ENCODE measurements at places on chromosomes 1 and 21.

DNA sequence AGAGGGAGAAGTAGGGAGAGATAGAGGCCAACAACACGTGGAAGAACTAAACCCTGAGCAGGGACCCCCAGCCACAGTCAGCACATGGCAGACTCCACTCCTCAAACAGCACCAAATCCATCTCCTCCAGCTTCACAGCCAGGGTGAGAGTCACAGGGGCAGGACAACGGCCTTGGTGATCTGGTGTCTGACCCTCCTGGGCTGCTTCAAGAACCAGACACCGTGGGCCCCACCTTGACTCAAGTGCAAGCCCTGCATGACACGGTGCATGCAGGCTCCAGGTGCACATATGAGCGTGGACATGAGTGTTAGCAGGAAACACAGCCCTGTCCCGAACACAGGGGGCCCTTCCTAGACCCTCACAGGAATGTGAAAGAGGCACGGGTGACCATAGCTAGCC, 21.9 kb downstream of the S100A7 start:
- DNase-seq: no peak

DNA sequence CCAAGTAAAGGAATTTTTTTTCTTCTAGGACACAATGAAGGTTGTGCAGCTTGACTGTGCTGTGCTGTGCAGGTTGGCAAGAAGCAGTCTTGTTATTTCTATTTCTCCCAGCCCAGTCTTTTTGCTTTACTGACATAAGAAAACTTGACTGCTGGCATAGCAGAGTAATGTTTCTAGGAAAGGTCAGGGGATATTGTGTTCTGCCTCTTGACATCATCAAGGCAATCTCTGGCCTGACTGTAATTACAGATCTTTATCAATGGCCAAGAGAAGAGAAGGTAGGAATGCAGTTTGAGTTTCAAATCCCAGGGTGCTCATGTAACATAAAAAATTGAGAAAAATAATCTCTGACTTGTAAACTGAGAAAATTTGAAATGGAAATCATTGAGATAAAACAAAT, 226.3 kb upstream of the ADGRL4 start:
- DNase-seq: no peak

DNA sequence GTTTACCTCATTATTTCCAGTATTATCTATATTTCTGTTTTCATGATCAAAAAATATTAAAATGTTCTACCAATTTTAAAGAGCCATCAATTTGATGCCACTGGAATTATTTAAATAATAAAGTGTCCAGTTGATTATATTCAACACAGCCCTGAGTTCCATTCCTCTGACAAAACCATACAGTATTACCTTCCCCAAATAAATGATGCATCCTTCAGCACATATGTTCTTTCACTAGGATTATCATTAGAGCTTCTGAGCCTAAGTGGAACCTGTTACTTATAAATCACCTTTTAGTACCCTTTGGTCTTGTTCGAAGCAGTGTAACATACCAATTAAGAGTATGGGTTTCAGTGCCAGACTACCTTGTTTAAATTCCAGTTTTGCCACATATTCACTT, 17.3 kb upstream of the PLEKHO1 start:
- DNase-seq: no peak

GRCh38 chr1:54986533-54986932, 6.1 kb downstream of the TMEM61 start:
- DNase-seq: no peak

DNA sequence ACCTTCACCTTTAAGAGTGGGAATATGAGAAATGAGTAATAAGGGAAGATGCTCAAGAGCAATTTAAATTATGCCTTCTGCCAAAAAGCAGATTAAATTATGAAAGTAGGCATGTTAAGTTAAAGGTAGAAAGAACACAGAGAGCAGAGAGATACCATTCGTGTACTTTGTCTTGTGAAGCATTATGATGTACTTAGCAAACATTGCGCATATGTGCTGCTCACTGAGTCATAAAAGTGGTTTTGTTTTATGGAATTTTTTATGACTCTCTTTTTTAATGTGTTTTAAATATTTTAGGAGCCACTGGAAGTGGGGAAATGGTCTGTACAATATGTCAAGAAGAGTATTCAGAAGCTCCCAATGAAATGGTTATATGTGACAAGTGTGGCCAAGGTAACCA, 35.3 kb downstream of the MTF2 start:
- no peak for DNase-seq

GRCh38 chr1:54499360-54500106, 48.5 kb upstream of the ACOT11 start:
- peak; percentile 92 for DNase-seq

DNA sequence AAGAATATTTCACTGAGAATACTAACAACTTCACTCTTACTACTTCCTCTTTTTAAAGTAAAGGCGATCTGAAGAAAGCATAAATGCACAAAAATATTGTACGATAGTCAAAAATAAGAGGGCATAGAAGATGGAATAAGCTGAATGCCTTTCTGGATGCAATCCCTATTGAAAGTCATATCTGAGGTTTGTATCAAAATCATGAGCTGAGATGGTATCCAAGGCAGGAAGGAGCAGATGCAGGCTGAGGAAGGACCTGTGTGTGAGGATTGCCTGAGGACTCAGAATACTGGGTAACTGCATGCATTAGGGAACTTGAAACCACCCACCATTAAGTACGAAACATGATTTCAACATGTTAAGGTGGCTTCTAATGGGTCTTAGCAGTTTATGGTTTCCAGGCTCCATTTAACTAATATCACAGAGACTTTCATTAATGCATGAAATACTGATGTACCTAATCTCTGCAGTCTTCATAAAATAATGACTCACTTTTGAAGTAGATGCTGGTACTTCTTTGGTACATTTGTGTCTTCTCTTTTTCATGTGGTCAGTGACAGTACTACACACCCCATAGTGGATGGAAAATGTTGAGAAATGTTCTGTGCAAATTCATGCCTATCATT, 29.6 kb upstream of the RGS1 start:
- no peak for DNase-seq

DNA sequence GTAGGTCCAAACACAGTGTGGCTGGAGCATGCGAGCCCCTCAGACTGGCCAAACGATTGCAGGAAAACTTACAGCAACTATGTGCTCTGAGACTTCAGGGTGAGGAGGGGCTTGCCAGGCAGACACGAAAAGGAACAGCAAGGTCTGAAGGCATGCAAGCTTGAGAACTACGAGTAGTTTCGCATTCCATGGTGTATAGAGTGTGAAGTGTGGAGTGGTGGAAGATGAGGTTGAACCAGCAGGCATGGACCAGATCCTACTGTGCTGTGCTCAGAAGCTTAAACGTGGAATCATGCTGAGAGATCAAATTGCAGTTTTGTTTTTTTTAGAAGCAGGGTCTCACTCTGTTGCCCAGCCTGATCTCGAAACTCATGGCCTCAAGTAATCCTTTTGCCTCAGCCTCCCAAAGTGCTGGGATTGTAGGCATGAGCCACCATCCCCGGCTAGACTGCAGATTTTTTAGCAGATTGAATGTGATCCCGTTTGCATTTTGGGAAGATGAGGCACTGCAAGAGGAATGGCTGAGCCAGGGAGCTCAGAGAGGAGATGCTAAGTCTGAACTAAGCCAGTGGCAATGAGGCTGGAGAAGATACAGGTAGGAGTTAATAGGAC, 5.1 kb upstream of the TFAP2E start:
- no peak for DNase-seq

- no peak for DNase-seq
These were observed 74.2 kb upstream of the LRRC8D start for GRCh38 chr1:89746424-89747149.

- DNase-seq: no peak
These were observed 377.3 kb upstream of the NFIA start for GRCh38 chr1:60705026-60705425.

DNA sequence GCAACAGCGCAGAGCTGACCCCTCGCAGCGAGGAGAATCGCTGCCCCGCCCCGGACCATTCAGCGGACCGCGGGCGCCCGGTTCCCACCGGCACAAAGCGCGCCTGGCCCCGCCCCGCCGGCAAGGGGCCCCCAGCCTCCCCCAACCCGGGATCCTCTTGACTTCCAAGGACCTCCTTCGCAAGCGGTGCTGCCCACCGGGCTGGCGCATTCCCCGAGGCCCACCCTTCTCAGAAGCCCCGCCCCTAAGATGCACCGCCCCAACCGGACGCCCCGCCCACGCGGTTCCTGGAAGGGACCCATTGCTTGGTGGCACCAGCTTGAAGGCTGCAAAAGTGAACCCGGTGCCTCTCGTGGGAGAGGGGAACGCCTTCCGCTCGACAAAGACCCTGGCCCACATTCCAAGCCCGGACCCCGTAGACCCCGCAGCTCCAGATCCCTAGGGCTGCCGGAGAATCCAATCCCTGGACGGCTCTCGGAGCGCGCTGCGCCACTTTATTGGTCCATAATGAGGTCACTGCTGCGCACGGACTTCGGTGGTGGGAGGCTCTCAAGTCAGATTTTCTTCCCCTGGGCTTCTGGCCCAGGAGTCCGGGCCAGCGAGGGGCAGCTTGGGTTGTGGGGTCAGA, 2.0 kb downstream of the HES3 start:
- DNase-seq: peak; percentile 84

GRCh38 chr1:6490181-6491080, 1.0 kb downstream of the PLEKHG5 start:
- DNase-seq: peak; percentile 88

DNA sequence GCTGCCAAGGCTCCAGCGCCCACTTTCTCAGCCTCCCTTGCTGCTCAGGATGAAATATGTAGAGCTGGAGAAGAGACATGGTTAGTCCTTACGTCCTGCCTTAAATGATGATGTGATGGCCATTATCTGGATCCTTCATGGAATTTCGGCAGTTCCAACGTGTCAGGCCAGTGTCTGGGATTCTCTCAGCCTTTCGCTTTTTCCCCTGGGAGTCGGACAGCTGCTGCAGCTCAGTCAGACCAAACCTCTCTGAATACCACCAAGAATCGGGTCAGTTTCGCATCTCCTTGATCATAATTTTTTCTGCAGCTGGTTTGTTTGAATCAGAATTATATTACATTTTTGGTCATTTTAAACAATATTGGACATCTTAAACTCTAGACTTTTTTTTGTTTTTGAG, 22.3 kb upstream of the KLHDC8A start:
- no peak for DNase-seq

- no peak for DNase-seq
These were observed 171.2 kb upstream of the NR5A2 start for GRCh38 chr1:199856216-199856780.

- no peak for DNase-seq
These were observed 126.2 kb downstream of the LACTBL1 start for GRCh38 chr1:22846458-22846857.

GRCh38 chr1:64962441-64962840, 3.9 kb downstream of the JAK1 start:
- DNase-seq: no peak

- DNase-seq: no peak
These were observed 23.4 kb downstream of the SESN2 start for GRCh38 chr1:28282426-28283407.

DNA sequence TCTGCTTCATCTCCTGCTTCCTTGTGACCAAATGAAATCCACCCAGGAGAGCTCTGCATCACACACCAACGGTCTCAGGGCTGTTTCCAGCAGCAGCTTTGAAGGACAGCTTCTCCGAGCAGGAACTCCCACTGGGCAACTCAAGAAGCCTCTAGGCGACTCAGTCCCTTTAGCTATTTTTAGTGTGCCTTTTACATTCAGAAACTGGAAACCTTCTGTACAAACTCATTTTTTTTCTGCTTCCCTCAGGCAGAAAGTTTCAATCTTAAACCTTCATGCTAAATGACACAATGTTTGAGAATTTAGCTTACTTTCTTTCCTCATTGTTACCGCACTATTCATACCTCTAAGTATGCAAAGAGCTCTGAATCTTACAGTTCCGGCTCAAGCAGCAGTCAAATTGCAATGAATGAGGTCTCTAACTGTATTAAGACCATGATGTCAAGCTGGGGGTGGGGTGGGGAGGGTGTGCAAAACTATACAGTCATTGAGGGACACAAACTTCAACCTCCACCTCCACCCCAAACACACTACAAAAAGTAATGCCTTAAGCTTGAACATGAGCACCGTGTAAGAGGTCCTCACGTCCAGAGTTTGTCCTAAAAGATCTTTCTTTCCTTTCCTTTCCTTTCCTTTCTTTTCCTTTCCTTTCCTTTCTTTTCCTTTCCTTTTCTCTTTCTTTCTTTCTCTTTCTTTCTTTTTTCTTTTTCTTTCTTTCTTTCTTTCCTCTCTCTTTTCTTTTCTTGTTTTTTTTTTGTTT, 16.4 kb upstream of the TARBP1 start:
- no peak for DNase-seq

GRCh38 chr1:61436491-61437120, 288.3 kb downstream of the TM2D1 start:
- no peak for DNase-seq

DNA sequence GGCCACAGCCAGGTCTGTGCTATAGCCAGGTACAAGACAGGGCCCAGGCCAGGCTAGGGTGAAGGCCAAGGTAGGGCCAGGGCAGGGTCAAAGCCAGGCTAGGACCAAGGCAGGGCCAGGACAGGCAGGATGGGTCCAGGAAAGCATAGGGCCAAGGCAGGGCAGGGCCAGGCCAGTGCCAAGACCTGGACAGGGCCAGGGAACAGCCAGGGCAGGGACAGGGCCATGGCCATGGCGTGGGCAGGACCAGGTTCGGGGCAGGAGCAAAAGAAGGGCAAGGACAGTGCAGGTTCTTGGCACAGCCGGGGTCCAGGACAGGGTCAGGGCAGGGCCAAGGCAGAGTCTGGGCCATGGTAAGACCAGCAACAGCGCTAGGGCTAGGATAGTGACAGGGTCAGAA, 153.4 kb downstream of the LIPI start:
- no peak for DNase-seq

DNA sequence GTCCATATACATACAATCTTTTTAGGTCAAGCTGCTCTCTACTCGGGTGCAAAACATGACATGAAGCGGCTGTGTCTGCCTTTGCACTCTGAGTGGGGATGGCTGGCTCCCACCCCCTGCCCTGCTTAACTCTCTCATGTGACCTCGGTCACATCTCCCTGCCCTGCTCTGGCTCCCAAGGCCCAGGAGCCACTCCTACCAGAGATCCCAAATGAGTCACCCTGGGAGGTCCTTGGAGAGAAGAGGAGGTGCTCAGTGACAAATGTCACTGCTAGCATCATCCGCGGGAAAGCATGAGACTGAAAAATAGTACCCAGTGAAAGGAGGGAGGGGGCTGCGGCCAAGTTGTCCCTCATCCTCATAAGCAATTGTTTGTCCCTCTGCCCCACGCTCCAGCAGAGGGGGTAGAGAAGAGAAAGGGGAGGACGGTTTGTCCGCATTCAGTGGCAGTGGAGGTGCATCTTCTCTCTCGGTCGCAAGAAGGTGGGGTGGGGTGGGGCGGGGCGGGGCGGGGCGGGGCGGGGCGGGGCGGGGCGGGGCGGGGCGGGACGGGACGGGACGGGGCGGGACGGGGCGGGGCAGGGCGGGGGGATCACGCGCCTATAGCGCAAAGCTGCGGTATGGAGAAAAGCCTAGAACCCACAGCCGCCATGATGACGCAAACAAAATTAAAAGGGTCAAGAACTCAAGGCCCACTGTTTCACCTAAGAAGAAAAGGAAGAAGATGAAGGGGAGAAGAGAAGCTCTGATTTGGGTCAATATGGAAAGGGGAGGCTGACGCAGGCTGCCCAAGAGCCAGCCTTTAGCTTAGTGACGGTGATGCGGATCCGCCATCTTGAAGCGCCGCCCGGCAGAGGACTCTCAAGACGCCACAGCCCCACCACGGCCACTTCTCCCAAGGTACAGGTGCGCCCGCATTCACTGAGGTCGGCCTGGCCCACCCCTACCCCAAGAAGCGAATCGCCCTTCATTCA, 66.2 kb downstream of the CD46 start:
- no peak for DNase-seq
